ENCODE measurements at places on chromosomes 11 and 22. TPM values are rescaled to one million over a fixed set of nuclear protein-coding genes. Genes with fewer than 3 reads are reported as not detected.

DEUP1 gene
- total RNA-seq: under 0.01 TPM

PGR gene
- total RNA-seq: not detected

DNA sequence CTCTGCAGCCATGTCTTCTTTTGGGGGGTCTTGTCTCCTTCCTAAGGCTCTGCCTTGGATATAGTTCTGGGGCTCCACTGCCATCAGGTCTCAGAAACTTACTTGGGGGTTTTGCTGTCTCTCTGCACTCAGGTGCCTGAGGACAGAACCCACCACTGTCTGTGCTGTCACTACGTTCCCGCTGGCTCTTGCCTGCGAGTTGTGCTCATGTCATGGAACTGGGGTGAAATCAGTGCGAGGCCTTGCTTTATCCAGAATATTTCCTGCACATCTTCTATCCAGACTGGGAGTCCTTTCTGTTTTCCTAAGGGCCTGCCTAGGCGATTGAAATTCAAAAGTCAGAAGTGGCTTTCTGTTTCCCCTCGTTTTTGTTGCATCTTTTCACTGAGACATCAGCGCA is 6.6 kb upstream of the USP2 start:
- DNase-seq: no peak

MS4A6A gene
- not detected for total RNA-seq

DNA sequence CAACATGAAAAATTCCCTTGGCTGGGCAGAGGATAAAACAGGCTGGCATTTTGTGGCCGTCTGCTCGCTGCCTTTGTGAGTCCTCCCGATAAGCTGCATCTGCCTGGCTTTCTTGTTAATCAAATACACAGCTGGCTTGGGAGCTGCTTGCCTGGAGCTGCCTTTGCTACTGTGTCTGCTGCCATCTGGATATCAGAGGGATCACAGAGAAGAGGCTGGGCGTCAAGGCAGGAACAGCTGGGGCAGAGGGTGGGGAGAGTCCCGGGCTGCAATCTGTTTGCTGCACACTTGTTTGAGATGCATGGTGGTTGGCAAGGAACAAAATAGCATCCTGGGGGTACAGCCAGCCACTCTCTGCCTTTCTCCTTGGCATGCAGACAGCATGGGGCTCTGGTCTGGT is 36.0 kb downstream of the COMMD9 start:
- no peak for DNase-seq

CELF1 gene
- 63.4 TPM for total RNA-seq

DNA sequence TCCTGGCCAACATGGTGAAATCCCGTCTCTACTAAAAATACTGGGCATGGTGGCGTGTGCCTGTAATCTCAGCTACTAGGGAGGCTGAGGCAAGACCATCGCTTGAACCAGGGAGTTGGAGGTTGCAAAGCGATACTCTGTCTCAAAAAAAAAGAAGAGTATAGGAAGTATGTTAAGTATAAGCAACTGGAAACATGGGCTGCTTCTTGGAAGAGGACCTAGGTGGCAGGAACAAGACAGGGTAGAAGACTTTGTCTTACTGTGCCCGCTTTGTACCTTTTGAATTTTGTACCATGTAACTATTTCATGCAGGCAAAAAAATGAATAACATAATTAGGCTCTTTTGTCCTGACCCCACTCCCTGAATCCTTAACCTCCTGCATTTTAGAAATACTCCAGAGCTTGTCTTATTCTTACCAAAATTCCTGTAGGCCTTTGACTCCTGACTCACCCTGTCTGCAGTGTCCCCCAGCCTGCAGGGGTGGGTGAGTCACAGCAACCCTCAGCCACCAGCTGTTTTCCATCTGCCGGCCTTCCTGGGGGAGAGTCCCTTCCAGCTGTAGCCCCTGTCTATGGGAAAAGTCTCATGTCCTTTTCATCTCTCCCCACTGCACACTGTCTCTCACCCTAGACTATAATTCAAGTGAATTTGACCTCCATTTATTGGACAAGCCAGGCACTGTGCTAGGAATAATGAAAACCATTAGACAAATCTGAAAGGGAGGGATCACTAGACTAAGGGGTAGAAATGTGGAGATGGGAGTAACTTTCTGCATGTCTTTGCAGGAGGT is 41.8 kb downstream of the TXN2 start:
- peak; percentile 84 for DNase-seq

GRCh38 chr22:48456449-48456848 is 1371.2 kb downstream of the BRD1 start:
- DNase-seq: no peak

DNA sequence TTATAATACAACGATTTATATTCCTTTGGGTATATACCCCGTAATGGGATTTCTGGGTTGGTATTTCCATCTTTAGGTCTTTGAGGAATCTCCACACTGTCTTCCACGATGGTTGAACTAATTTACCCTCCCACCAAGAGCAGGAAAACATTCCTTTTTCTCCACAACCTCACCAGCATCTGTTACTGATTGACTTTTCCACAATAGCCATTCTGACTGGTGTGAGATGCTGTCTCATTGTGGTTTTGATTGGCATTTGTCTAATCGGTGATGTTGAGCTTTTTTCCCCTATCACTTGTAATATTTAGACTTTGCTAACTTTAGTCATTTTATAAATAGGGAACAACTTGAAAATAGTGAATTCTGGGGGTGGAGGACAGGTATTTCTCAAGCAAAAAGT is 58.1 kb downstream of the PPFIA1 start:
- DNase-seq: no peak

GRCh38 chr22:29149841-29150555 is 55.7 kb upstream of the EMID1 start:
- no peak for DNase-seq

NECTIN1 gene
- total RNA-seq: 161 TPM

DNA sequence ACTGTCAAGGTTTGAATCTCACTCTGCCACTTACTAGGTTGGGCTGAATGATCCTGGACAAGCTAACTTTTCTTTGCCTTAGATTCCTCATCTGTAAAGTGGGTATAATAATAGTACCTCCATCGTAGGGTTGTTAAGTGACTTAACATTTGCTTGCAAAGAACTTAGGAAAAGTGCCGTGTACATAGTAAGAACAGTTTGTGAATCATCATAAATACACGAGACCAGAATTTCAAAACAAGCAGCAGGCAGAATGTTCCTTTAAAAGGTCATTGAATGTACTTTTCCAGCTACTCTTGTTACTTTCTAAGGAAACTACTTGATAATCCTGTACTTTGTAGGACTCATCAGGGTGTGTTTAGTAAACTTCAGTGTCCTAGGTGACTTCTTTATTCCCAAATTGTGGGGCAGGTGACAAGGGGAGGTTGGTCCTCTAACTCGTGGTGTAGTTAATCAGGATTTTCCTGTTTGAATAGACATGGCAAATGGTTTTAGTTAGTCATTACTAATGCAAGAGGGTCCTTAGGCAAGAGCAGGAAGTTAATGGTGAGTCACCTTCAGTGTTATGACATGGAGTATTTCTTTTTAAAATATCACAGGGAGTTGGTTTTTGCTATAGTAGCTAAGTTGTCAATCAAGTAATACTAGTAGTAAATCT is 67.9 kb downstream of the YAP1 start:
- DNase-seq: peak; percentile 99

GRCh38 chr11:56152333-56152732 is 7.8 kb downstream of the OR8K5 start:
- DNase-seq: no peak

CD3D gene
- total RNA-seq: not detected

DNA sequence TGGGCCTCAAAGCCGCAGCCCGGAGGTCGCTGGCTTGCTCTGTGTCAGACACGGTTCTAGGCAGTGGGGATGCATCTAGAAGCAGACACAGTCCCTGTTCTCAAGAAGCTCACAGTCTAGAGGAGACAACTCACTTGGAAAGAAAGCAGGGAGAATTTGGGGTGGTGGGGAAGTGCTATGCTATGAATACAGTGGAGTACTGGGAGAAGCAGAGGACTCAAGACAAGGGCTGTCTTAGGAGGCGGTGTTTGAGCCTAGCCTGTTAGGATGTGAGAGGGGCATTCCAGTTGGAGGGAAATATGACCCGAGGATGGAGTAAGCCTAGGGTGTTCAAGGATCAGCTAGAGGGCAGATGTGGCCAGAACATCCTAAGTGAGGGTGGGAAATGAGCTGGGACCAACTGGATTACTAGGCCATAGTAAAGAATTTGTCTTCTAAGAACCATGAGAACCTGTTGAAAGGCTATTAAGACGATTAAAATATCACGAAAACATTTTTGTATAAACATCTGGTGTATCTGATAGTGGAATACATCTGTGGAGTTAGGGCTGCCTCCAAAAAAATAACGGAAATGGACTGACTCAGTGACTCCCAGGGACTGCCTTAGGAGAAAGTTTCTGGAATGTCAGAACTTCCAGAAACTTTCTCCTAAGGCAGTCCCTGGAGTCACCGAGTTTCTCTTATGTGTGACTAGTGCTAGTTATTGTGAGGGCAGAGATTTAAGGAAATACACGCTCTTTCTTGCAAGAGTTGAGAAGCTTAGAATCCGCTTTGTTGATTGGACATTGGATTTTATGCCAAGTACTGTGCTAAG is 1.1 kb upstream of the PITPNB start:
- peak; percentile 51 for DNase-seq

DNA sequence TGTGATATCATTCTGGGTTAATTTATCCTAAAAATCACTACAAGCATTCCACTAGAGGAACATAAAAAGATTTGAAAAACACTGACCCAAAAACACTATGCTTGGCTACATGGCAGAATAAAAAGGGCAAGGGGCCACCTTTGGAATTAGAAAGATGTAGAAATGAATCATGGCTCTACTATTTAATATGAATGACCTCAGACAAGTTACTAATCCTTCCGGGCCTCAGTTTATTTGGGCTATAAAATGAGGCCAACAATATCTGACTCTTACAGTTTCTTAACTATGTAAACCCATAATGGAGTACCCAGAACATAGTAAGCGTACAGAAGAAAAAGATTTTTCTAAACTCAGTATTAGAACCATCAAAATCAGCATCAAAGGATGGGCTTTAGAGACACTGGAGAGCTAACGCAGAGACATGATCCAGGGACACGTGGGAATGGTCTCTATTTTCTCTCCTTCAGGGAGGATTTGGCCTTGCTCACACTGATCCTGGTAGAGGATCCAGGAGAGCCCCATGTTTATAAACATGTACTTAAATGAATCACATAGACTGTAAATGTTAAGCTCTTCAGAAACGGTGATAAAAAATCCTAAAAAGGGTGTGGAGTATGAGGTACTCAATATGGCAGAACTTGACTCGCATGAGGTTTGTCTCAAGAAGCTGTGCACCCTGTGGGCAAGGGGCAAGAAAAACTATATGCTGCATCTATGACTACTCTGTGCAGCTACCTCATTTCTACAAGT is 288.4 kb upstream of the PITPNB start:
- no peak for DNase-seq

DNA sequence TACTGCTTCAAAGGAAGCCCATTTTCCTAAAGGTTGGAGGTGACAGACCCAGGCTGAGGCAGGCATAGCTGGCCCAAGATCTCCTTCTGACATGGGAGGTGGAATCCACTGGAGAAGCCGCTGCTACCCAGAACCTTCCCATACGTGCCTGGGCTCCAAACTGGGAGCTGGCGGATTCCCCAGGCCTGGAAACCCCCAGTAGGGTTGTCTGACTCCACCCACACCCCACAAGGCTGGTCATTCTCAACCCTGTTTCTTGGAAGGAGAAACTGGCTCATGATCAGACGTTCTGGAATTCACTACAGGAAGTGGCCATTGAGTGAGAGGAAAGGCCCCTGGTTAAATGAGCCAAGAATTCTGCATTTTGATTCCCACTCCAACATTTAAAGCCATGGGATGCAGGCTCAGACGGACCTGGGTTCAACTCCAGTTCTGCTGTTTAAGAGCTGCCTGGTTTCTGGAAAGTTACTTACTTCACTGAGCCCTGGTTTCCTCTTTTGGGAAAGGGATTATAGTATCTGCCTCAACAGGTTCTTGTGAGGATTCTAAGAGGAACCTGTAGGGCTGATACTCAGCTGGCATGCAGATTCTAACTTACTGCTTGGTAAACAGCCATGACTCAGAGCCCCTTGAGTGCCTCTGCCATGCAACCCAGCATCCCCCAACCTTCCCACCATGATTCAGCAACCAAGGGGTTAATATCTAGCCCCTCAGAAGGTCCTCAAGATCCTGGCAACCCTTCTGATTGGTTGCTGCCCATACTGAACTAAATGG is 19.4 kb upstream of the TSKU start:
- DNase-seq: peak; percentile 94

INSC gene
- total RNA-seq: 1.2 TPM

DNA sequence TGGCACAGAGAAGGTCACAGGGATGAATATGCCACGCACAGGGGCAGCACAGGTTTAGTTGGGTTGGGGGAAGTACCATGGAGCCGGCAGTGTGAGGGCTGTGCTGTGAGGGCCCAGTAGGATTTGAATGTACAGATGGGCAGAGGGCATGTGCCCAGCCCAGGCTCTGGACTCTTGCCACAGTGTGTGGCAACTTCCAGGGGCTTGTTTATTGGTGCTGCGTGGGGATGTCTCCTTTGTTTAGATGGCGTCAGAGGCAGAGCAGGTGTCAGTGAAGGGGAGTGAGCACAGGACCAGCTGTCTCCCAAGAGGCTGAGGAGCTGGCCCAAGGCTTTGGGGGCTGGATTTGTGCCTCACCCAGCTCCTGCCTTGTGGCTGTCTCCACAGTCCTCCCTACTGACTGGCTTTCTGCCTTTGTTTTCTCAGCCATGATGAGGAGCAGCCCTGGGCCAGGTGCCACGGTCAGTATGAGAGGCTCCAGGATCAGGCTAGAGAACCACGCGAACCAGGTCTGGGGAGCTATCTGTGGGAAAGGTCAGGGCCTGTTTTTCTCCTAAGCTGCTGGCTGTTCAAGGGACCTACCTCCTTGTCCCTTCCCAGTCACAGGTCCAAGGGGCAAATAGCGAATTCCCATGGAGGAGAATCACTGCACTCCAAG is 21.9 kb downstream of the SUN2 start:
- no peak for DNase-seq

DNA sequence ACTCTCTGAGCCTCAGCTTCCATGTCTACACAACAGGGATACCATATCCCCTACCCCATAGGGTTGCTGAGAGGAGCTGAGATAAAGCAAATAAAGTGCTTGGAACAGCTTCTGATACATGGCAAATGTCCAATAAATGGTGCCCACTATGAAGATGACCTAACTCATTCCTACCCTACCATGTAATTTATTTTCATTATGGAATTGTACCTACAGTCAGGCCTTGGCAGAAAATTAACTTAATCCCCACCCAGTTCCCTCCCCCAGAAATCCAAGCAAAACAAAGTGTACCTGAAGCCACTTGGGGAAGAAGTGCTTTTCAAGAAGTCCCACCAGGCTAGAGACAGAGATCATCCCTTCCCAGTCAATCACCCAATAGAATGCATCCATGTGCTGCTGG is 10.8 kb downstream of the SRRD start:
- DNase-seq: no peak

SCARF2 gene
- 0.53 TPM for total RNA-seq

GRCh38 chr11:2802389-2803185 is 83.0 kb downstream of the CDKN1C start:
- DNase-seq: no peak

OR51B4 gene
- total RNA-seq: not detected

RCOR2 gene
- 2.4 TPM for total RNA-seq

DNA sequence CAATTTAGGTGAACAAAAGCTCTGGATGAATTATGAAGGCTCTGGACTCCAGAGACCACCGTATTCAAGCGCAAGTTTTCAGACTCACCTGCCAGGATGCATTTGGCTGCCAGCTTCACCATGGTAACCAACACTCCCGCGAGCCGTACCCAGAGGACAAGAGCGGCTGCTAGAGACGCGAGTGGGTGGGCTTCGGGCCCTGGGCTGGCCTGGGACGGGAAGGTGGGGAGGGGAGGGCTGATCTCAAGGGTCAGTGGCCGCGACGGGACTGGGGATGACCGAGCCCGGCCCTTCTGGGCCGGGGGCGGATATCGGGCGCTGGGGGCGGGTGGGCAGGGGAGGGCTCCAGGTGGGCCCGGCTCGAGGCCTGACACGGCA is 344 bp downstream of the IFT27 start:
- DNase-seq: no peak

MAML2 gene
- total RNA-seq: 1.3 TPM
